ENCODE measurements at places on chromosomes 2 and 18.

GRCh38 chr2:15155959-15156574, 405.1 kb downstream of the NBAS start:
- DNase-seq = no peak

DNA sequence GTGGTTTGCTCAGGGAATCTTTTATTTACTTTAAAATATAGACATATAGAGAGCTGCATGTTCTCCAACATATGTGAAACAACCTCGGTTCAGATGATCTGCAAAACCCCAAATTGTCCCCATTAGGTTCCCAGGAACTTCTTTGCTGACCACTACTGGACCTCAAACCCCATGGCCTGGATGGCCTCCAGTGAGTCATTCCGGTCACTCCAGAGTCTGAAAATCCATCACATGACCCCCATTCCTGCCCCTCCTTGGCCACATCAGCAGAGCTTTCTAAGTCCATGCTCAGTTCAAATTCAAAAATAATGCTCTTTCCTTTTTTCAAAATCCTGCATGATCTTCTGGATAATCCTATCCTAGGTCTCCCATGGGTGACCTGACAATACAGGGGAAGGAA, 271.0 kb downstream of the TNS1 start:
- no peak for DNase-seq

DNA sequence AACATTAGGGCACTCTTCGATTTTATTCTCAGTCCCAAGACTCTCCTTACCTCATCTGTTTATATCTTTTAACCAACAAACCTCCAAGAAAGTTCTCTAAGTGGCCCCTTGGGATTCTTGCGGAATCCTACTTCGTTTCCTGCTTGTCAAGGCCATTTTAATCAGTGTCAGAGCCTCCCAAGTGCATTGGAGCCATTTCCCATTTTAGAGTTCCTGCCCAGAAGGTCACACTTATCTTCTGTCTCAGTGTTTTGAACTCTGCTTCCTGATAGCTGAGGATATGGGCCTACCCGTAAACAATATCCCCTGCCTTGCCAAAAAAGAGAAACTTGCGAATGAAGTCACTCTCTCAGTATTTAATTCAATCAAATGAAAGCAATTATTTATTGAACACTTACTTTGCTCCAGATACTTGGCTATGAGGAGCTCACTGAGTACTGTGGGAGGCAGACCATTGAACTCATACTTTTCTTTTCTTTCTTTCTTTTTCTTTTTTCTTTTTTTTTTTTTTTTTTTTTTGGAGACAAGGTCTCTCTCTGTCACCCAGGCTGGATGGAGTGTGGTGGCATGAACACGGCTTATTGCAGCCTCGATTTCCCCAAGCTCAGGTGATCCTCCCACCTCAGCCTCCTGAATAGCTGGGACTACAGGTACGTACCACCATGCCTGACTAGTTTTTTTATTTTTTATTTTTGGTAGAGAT, 5.7 kb upstream of the NOSTRIN start:
- DNase-seq = no peak

- no peak for DNase-seq
These were observed 90.8 kb upstream of the MGAT4A start for GRCh38 chr2:98821629-98822135.

- no peak for DNase-seq
These were observed 61.3 kb upstream of the ITGA4 start for GRCh38 chr2:181395851-181396250.

- no peak for DNase-seq
These were observed 19.9 kb upstream of the FAM98A start for GRCh38 chr2:33619028-33619427.

- no peak for DNase-seq
These were observed 12.1 kb upstream of the TTN start for GRCh38 chr2:178819147-178819875.

- no peak for DNase-seq
These were observed 32.2 kb downstream of the DGKD start for GRCh38 chr2:233386382-233387041.

DNA sequence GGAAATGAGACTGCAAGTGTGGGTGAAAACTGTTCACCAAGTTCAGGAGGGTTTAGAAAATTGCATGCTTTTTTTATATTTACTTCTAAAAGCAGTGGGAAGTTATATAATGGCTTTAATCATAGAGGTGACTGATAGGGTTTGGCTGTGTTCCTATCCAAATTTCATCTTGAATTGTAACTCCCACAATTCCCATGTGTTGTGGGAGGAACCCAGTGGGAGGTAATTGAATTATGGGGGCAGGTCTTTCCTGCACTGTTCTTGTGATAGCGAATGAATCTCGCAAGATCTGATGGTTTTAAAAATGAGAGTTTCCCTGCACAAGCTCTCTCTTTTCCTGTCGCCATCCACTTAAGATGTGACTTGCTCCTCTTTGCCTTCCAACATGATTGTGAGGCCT, 35.7 kb upstream of the NTSR2 start:
- no peak for DNase-seq

GRCh38 chr2:120547662-120548061, 188.0 kb upstream of the GLI2 start:
- DNase-seq = no peak

- DNase-seq = no peak
These were observed 17.6 kb upstream of the CASP8 start for GRCh38 chr2:201242571-201243277.

DNA sequence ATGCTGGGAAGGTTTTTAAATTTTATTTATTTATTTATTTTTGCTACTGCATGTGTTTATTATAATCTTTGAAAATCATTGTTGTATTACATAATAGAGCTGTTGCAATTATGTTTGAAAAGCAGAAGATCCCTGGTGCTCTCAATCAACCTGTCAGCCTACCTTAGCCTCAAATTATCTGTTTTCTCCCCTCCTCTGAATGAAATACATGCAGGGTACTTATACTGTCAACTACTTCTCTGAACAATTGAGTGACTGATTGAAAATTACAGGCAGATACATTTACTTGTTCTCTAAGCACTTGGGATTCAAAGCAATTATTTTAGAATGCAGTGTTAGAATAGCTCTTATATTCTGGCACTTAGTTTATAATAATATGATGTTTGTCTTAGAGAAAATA, 8.1 kb downstream of the KYNU start:
- DNase-seq = no peak

DNA sequence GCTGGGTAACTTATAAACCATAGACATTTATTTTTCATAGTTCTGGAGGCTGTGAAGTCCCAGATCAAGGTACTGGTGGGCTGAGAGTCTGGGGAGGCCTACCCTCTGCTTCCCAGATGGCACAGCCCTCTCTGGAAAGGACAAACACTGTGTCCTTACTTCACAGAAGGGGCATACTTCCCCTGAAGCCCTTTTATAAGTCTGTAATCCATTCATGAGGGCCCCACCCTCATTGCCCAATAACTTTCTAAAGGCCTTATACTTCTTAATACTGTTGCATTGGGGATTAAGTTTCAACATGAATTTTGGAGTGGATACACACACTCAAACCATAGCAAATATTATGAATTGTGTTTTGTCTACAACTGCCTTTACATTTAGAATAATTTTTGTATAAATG, 36.0 kb downstream of the ATIC start:
- DNase-seq = no peak

- no peak for DNase-seq
These were observed 1.6 kb downstream of the FEZ2 start for GRCh38 chr2:36596397-36596796.

DNA sequence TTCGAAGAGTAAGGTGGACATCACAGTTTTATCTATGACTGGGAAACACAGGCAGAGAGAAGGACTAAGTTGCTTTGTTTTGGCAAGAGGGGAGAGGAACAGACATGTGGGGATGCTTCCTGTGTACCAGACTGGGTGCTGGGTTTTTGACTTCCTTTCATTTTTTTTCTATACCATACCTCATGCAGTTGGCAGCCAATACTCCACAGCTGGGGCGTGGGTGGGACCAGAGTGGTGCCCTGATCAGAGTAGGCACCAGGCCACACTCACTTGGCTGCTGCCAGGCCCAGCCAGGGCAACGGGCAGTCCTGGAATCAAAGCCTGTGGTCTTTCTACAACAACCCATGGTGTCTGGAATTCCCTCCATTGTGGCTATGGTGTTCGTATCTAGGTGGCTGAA, 45.2 kb downstream of the SH3RF3 start:
- no peak for DNase-seq

GRCh38 chr18:13231151-13231550, 12.6 kb downstream of the LDLRAD4 start:
- no peak for DNase-seq

- peak; percentile 75 for DNase-seq
These were observed 79.6 kb downstream of the RAB31 start for GRCh38 chr18:9787712-9788111.

- DNase-seq = no peak
These were observed 138.8 kb upstream of the ID2 start for GRCh38 chr2:8543060-8543382.

Measured in fibroblast of skin of left quadriceps (primary cell).